ENCODE measurements at places on chromosomes 5 and 9.

- DNase-seq, result no peak
Measured at GRCh38 chr5:59354274-59354673, 539.3 kb downstream of the PDE4D start.

DNA sequence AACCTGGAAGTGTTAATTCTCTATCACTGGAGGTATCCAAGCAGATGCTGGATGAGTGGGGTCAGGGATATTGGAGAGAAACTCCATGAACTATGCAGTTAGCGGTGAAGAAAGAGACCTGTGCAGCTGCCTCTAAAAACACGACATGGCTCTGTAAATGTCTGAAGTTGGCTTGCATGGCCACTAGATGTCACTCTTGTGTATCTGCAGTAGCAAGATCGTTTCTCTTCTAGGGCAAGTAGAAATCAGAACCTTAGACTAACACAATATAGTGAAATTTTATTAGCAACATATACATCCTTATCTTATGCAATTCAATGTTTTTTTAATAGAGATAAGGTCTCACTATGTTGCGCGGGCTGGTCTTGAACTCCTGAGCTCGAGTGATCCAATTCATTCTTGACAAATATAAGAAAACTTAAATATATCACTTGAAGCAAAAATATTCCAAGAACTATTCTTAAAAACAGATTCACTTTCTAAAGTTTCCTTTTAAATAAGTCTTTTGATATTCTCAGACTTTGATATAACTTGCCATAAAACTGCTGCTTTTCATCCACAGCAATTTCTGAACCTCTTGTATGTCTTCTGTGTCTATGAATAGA, 2.9 kb downstream of the OR2S2 start:
- DNase-seq, result peak; percentile 70

- no peak for DNase-seq
Measured at GRCh38 chr5:148806520-148806931, 19.9 kb upstream of the ADRB2 start.

GRCh38 chr5:76685704-76686103, 30.2 kb upstream of the F2R start:
- DNase-seq, result no peak

DNA sequence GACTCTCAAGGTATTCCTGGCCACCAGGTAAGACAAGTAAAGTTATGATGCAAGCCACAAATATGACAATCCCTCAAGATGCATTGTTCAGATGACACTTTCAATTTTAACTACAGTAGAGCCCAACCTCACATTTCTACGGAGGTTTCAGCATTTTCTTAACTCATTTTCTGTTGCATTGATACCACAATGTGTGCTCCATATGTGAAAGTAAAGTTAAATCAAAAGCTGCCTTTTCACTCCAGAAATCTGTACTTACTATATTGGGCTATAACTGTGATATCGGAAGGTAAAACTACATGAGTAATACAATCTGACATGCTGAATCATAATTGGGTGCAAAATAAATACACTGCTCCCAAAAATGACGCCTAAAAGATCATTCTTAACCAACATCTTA, 333.6 kb upstream of the MEF2C start:
- DNase-seq, result no peak

DNA sequence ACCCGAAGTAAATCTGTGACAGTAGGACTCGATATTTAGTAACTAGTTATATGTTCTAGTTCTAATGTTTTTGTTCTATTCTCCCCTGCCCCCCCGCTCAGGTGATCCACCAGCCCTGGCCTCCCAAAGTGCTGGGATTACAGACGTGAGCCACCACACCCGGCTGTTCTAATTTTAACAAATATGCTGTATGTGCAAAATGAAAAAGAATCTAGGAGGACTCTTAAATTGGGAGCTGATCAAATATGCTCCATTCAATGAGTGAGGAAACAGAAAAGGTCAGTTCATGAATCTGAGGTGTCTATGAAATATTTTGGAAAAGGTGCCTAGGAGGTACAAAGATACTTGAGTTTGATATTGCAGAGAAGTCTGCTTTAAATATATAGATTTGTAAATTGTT, 16.8 kb downstream of the CENPK start:
- no peak for DNase-seq

DNA sequence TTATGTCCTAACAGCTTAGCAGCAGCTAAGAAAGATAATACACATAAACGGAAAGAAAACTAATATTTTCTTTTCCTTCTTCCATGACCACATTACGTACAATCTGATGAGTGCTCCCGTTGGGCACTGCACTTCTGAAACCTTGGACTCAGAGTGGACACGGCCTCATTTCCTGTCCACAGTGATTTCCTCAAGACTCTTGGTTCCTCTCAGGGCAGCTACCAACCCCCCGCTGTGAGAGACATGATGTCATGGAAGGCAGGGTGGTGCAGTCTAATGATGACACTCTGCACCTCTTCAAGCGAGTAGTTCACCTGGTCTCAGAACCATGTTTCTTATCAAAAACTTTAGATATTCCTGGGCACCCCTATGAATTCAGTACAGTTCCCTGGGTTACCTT, 68.7 kb upstream of the CTSL start:
- DNase-seq, result no peak

DNA sequence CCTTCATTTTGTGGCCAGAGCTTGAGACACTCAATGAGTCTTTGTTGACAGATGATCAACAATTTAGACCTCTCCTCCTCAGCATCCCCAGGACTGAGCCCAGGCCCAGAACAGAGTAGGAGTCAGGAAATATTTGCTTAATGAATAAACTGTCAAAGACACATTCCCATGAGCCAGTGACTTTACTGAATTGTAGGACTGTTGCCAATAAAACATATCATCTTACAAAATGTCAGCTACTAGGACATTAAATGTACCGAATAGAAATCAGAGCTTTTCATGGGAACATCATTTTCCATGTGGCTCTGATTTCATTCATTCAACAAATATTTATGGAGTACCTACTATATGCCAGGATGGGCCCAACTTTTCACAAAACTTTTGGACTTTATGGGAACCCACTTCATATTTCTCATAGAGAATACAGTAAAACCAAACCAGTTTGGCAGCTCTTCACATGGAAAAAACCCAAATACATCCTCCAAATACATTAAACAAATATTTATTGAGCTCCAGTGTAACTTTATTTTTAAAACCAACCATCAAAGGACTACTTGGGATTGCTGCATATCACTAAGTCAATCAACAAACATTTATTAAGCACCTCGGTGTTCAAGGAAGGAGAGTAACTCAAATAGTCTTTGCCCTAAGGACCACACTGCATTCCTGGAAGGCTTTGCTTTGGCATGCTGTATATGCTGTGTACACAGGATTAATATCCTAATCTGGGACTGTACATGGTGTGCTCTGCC, 11.4 kb downstream of the VDAC1 start:
- no peak for DNase-seq

DNA sequence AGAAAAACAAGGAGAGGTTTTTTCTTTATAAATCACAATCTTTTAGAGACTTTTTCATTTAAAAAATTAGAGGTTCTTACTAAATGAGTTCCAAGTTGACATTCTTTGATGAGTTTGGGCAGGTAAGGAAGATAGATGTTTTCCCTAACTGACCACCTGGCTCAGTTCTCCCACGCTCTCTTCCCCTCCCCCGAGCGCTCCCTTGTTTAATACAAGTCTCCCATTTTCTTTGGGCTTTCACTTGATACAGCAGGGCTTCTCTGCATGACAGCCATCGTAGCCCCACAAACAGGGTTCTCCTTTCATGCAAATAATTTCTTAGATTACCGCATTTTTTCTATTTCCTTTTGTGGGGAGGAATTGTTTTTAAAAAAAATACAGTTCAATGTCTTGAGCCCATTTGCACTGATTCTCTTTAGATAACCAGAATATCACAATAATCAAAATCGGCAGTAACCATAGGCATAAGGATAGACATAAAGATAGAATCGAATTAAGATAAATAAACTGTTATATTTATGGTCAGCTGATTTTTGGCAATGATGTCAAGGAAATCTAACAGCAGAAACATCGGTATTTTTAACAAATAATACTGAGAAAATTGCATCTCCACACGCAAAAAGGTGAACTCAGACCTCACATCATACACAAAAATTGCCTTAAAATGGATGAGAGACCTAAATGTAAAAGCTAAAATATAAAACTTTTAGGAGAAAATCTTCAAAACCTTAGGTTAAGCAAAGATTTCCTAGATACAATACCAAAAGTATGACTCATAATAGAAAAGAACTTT, 325.4 kb downstream of the PIK3R1 start:
- DNase-seq, result no peak

GRCh38 chr9:82532504-82533180, 530.3 kb downstream of the RASEF start:
- no peak for DNase-seq

DNA sequence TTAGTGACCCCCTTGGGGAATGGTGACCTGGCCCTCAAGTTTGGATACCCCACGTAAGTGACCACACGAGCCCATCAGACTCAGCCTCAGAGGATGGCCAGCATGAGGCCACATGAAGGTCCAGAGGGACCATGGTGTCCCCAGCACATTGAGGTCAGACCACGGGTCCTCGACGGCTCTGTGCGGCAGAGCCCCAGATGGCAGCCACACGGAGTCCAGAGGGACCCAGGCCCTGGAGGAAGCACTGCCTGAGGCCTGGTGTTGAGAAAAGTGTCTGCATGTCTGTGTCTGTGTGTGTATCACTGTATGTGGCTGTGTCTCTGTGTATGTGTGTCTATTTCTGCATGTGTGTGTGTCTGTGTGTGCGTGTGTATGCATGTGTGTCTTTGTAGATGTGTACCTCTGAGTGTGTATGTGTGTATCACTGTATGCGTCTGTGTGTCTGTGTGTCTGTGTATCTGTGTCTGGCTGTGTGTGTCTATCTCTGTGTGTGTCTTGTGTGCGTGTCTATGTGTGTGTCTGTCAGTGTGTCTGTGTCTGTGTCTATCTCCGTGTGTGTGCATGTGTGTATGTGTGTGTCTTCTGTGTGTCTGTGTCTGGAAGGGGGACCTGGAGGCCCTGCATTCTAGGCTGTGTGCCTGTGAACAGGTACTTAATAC, 992 bp downstream of the LCNL1 start:
- no peak for DNase-seq

DNA sequence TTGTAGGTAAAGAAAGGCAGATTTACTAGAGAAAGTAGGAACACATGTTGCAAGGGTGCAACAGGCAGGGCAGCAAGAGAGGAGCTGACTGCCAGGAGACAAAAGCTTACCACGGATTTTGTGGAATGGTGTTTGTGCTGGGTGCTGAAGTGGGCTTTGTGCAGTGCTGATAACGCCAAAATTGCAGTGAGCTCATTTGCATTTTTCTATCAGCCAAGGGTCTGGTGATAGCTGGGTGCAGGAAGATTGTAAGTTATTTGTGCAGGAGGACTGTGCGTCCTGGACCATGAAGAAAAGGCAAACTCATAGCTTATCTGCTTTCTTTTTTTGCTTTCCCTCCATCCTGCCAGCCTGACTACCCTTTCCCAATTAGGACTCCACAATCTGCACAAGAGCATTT, 13.6 kb downstream of the CTSL start:
- DNase-seq, result no peak

- no peak for DNase-seq
Measured at GRCh38 chr9:93675336-93676150, 99.2 kb downstream of the PHF2 start.
